ENCODE measurements at places on chromosomes 6 and 20.

DNA sequence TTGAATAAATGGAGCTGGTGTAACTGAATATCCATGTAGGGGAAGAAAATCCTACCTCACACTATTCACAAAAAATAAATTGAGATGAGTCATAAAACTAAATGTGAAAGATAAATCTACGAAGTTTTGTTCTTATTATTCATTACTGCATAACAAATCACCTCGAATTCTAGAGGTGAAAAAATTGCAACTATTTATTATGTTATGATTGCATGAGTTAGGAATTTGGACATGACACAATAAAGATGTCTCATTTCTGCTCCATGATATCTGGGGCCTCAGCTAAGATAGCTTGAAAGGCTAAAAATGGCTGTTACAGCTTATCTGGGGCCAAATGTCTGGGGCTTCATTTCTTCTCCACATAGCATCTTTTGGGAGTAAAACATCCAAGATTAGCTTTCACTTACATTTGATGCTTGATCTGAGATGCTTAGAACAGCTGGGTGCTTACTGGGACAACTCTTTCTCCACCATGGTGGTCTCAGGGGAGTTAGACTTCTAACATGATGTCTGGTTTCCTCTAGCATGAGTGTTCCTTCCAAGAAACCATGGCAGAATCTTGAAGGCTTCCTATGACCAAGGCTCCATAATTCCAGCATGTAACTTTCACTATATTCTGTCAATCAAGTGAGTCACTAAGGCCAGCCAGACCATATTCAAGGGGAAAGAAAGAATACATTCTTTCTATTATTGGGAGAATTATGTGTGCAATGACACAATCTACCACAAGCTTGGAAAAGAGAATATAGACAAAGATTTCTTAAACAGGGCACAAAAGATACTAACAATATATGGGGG, 30.1 kb downstream of the OR2B6 start:
- no peak for DNase-seq

GRCh38 chr6:13674533-13675190, 37.0 kb downstream of the RANBP9 start:
- DNase-seq, result no peak

DNA sequence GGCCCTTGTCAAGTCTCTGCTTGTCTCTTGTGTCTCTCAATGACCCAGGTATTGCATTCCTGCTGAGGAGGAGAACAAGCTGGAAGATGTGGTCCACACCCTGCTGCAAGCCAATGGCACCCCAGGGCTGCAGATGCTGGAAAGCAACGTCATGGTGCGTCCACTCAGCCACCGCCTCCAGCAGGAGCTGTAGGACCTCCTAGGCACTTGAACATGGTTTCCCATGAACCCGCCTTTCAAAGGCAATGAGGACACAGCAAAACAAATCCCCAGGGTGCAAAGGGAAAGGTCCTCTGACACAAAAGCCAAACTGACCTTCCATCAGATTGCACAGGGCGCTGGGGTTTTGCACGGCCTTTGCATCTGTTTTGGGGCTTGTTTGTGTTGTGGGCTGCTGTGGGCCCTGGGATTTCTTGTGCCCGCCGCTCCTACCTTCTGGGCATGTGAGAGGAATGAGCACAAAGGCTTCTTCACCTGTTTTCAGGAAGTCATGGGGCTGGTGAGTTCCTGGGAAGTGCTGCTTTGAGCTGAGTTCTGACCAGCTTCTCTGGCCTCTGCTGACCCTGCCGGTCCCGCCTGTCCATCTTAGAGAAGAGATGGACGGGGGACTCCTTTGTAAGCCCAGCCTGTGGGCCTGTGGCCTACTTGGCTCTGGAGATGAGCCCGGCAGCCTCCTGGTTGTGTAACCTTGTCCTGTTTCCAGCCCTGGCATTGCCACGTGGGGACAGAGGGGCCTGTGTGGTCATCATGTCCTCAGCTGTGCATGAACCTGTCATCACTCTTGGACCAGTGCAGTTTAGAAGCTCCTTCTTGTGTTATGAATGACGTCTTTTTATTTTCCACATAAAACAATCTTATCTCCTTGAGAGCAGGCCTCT, 151.3 kb downstream of the DTNBP1 start:
- DNase-seq, result no peak

DNA sequence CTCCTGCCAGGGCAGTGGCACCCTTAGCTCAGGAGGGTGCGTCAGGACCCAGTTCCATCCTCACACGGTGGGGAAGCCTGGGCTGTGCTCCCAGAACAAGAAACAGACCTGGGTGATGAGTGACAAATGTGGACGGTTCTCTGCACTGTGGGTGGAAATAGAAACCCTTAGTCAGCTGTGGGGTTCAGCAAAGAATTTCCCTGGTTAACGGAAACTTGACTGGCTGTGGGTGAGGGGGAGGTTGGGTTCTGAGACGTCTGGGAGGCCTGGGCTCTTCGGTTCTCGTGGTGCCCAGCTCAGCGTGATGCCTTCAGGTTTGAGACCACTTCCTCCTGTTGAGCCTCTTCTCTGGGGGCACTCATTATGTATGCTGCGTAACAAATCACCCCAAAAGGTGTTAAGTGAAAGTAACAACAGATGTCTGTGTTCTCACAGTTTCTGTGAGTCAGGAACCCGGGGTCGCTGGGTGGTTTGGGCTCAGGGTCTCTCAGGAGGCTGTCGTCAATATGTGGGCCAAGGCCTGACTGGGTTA, 53.1 kb upstream of the FAM83D start:
- DNase-seq, result no peak

- no peak for DNase-seq
Observed at GRCh38 chr20:32823078-32823477, 3.3 kb downstream of the MAPRE1 start.

- DNase-seq, result no peak
Observed at GRCh38 chr20:14855171-14855570, 517.8 kb upstream of the FLRT3 start.
